ENCODE measurements at places on chromosomes 7 and 10. TPM values are rescaled to one million over a fixed set of nuclear protein-coding genes. Genes with fewer than 3 reads are reported as not detected.

The ZNF277 gene
- polyA plus RNA-seq: 42.6 TPM

The TMEM196 gene
- 0.17 TPM for polyA plus RNA-seq

The OR2A7 gene
- 7.5 TPM for polyA plus RNA-seq

The ST8SIA6 gene
- 1.5 TPM for polyA plus RNA-seq

GRCh38 chr7:155293721-155294510, 3.8 kb upstream of the INSIG1 start:
- DNase-seq: no peak

- DNase-seq: no peak
Observed at GRCh38 chr7:29957521-29958310, 31.9 kb downstream of the SCRN1 start.

GRCh38 chr10:124353896-124354295, 64.8 kb downstream of the OAT start:
- no peak for DNase-seq

The SORCS1 gene
- 4.5 TPM for polyA plus RNA-seq

- no peak for DNase-seq
Observed at GRCh38 chr10:114638821-114639625, 19.1 kb downstream of the ABLIM1 start.

Data from left renal pelvis (tissue), 4 donors.